ENCODE measurements at places on chromosomes 16 and 17.
A peak's percentile ranks its signal among the peaks of the same experiment; 100 is the strongest.

- no peaks in the 10 kb centered on the region for H3K27me3 ChIP-seq
- H3K4me1 ChIP-seq, result no peaks in the 10 kb centered on the region
- DNase-seq, result no peak
- H3K27ac ChIP-seq, result no peak overlapping the region
- no peaks in the 10 kb centered on the region for H3K36me3 ChIP-seq
- no peak overlapping the region for H3K4me3 ChIP-seq
Observed at GRCh38 chr16:52812678-52813556, 239.8 kb downstream of the CHD9NB start.

- H3K4me3 ChIP-seq, result peak within 1 kb of the TSS; percentile 96
- peak; percentile 96 for DNase-seq
- H3K27me3 ChIP-seq, result peaks cover 2% of the 10 kb centered on the region
Observed at GRCh38 chr17:56913867-56914580, at the start of gene TRIM25. TSS of gene TRIM25 (minus strand) at chr17:56914049. CDS start at chr17:56913988, 61 bp downstream.

GRCh38 chr16:50610331-50611262 is 62.4 kb downstream of the NKD1 start:
- no peak overlapping the region for H3K27ac ChIP-seq
- H3K4me3 ChIP-seq, result no peak overlapping the region
- H3K36me3 ChIP-seq, result no peaks in the 10 kb centered on the region
- peak; percentile 61 for DNase-seq
- H3K27me3 ChIP-seq, result no peaks in the 10 kb centered on the region

DNA sequence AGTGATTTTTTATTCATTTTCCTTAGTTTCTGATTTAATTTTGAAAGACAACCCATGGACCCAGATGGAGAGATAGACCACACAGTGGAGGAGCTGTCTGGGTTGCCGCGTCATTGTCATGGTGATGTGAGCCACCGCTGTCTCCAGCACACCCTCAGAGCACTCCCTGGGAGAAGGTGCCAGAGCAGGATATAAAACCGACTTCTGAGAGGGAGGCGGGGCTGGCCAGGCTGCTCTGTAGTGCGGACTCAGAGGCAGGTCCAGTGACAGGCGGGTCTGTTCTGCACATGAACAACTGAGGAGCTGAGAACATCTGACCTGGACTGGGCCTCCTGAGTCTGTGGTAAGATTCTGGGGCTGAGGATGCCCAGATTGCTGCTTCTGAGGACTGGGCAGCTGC is 216.3 kb upstream of the NLRP1 start:
- no peak for DNase-seq
- H3K4me3 ChIP-seq, result no peak overlapping the region
- H3K27me3 ChIP-seq, result no peaks in the 10 kb centered on the region
- H3K27ac ChIP-seq, result no peak overlapping the region
- H3K36me3 ChIP-seq, result no peaks in the 10 kb centered on the region
- peaks cover 10% of the 10 kb centered on the region for H3K4me1 ChIP-seq

DNA sequence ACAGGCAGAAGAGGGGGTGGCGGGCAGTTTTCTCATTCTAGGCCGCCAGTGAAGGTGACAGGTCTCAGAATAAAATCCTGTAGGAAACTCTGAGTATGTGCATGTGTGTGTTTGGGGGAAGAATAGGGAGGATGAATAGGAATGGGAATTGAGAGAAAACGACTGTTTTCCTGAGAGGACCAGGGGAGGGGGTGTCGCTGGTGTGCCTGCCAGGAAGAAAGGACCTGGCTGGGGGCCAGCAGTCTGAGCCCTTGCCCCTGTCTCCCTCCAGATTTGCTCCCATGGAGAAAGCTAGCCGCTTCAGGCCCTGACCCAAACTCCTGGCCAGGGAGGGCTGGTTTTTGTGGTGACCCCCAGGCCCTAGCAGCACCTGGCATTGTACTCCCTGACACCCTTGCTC is 14.4 kb downstream of the C17orf50 start:
- no peaks in the 10 kb centered on the region for H3K36me3 ChIP-seq
- no peaks in the 10 kb centered on the region for H3K27me3 ChIP-seq
- no peak for DNase-seq
- no peak overlapping the region for H3K4me3 ChIP-seq
- peaks cover 6% of the 10 kb centered on the region for H3K4me1 ChIP-seq

DNA sequence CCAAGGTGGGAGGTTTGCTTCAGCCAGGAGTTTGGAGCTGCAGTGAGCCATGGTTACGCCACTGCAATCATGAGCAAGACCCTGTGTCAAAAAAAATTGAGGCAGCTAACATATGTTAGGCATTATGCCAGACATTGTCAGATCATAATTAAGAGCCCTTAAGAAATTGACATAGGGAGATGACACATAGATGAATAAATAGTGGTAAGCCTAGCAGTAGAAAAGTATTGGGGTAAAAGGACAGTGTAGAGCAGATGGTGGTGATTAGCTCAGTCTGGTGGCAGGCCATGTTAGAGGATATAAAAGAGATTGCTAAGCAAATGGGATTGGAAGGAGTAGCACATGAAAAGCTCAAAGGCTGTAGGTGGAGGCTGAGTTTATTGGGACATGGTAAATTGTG is 22.6 kb downstream of the SRCAP start:
- H3K4me1 ChIP-seq, result no peaks in the 10 kb centered on the region
- DNase-seq, result no peak
- no peaks in the 10 kb centered on the region for H3K27me3 ChIP-seq
- no peak overlapping the region for H3K27ac ChIP-seq
- peaks cover 88% of the 10 kb centered on the region for H3K36me3 ChIP-seq
- no peak overlapping the region for H3K4me3 ChIP-seq

DNA sequence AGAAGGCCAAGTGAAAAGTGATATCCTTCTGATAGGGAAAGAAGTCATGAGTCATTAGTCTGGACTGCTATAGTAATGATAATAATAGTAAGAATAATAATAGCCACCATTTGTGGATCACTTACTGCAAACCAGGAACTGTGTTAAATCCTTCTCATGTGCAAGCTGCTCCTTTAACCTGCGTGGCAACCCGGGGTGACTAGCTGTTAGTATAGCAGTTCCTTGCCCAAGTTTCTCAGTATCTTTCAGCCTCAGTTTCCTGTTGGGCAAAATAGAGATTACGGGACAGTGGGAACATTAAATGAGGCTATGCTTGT is 129.5 kb downstream of the CDH13 start:
- H3K27ac ChIP-seq, result no peak overlapping the region
- H3K4me3 ChIP-seq, result no peak overlapping the region
- H3K36me3 ChIP-seq, result no peaks in the 10 kb centered on the region

GRCh38 chr17:15122857-15123256 is 142.3 kb downstream of the PMP22 start:
- no peaks in the 10 kb centered on the region for H3K36me3 ChIP-seq
- no peak overlapping the region for H3K27ac ChIP-seq
- H3K27me3 ChIP-seq, result no peaks in the 10 kb centered on the region
- DNase-seq, result no peak

Data from H9 (cell line).